ENCODE measurements at places on chromosomes 2 and 18.

- no peak for DNase-seq
Observed at GRCh38 chr2:48200620-48201293, 294.5 kb upstream of the FBXO11 start.

DNA sequence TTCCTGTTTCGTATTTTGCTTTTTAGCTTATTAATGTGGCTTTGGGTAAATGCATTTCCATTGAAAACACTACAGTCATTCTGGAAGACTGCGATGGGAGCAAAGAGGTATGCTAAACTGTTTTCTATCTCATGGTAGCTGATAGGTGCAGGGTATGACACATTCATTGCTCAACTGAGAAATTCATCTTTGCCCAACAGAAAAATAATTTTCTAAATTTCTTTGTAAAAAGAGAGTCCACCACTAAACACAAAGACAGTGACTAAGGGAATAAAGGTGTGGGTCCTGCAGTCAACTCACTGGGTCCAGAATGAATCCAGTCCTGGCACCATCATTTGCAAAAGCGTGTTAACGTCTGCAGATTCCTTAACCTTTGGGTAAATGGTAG, 19.9 kb downstream of the ERMN start:
- no peak for DNase-seq

DNA sequence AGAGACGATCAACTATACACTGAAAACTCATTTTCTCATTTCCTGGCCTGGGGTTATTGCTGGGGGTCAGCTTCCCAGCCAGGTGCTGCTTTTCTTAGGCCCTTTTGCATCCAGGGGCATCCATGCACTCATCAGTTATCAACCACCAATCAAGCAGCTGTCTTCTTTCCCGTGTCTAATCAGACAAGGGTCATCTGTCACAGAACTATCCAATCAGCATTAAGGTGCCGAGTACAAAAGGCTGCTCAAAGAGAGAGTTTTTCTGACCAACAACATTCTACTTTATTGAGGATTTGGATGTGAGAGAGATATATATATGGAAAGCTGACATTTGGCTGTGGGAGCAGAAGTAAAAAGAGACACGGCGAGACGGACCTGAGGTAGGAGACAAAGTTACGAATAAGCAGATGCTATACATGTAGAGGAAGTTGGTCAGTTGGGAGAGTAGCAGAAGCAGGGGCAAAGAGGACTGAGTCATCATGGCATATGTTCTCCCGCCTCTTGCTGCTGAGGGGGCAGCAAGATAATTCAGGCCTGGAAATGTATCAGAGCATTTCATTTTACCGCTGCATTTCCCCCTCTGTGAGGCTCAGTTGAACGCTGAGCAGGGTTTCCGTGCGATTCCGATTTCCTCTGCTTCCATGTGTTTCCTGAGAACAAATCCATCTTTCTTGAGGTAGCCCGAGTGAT, 129.3 kb downstream of the NUP35 start:
- no peak for DNase-seq

DNA sequence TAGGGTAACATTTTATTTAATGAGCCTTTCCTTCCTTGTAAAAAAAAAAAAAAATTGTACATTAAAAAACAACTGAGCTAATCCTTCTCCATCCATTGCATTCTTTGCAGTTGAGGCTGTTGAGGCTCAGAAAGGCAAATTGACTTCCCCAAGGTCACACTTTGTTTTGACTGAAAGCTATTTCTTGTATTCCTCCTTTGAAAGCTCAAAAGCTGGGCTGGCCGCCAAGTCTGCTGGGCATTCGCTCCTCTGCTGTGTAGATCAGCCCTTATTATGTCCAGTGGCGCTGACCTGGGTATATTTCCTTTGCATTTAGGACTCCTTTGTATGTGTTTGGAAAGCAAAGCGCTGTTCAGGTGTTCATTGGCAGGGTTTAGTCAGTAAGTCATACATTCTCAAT, 44.0 kb downstream of the SGPP2 start:
- no peak for DNase-seq

GRCh38 chr2:167843217-167843616, 404.2 kb downstream of the STK39 start:
- no peak for DNase-seq

DNA sequence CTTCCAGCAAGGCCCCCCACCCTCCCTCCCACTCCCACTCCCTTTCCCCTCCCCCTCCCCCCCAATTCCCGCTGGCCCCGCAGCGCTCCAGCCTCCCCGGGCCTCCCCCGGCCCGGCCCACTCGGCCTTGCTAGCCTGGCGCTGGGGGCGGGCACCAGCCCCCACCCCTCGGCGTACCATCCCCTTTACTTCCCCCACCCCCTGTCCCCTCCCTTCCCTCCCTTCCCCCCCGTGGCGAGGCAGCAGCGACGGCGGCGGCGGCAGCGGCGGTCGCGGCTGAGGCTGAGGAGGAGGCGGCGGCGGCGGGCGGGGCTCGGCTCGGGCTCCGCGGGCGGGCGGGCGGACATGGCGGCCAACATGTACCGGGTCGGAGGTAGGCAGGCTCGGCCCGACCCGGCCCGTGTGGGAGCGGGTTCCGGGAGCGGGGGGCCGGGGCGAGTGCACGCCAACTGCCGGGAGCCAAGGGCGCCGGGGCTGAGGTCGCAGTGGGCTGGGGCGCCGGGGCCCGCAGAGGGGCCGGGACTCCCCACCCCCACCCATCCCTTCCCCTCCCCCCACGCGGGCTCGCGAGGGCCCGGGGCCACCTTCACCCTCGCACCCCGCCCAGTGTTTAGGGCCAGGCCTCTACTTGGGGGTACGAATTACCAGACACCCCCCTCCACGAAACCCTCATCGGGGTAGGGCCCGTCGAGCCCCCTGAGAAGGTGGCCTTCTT, at the start of gene MTA3:
Gene MTA3 (plus strand): TSS at position 232 of the 715 bp plus-strand sequence. CDS start 114 bp downstream, at position 346.
- DNase-seq: peak; percentile 52

- DNase-seq: no peak
Observed at GRCh38 chr2:238561230-238561629, 134.5 kb downstream of the ASB1 start.

- DNase-seq: no peak
Observed at GRCh38 chr2:222504719-222505118, 80.4 kb downstream of the SGPP2 start.

DNA sequence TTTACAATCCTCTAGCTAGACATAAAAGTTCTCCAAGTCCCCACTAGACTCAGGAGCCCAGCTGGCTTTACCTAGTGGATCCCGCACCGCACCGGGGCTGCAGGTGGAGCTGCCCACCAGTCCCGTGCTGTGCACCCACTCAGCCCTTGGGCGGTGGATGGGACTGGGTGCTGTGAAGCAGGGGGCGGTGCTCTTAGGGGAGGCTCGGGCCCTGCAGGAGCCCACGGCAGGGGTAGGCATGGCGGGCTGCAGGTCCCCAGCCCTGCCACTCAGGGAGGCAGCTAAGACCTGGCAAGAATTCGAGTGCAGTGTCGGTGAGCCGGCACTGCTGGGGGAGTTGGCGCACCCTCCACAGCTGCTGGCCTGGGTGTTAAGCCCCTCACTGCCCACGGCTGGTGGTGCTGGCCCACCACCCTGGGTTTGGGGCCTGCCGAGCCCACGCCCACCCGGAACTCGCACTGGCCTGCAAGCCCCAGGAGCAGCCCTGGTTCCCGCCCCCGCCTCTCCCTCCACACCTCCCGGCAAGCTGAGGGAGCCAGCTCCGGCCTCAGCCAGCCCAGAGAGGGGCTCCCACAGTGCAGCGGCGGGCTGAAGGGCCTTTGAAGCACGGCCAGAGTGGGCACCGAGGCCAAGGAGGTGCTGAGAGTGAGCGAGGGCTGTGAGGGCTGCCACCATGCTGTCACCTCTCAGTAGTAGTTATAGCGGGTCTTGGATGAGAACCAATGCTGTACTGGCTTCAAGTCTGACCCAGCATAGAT, 255.2 kb downstream of the CDH7 start:
- DNase-seq: no peak
